NCI-H1694 (cell line): ENCODE measurements at places on chromosomes 16 and 17.
A peak's percentile ranks its signal among the peaks of the same experiment; 100 is the strongest.

GRCh38 chr17:42347198-42347597 lies 41.0 kb downstream of the STAT3 start:
- DNase-seq, result no peak

DNA sequence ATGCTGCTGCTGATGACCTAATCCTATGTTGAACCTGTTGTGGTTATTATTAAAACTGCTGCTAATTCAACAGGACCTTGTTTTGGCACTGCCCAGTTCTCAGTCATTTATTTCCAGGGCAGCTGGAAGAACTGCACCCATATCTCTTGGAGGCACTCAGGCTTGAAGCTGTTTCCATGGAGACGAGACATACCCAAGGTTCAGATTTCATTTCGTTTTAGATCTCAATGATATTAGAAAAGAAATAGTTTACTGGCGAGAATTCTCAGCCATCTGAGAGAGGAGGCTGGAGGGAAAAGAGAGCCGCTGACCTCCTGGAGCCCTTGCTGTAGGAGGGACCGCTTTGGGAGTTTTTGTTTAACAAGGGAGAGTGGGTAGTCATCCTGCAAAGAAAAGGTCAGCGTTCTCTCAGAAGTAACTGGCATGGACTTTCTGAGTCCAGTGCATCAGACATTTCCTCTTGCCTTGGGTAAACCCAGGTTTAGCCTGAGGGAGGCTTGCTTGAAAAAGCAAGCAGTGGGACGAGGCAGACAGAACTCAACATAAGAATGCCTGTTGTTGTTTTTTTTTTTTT lies 75.4 kb downstream of the YPEL2 start:
- DNase-seq, result peak; percentile 69

DNA sequence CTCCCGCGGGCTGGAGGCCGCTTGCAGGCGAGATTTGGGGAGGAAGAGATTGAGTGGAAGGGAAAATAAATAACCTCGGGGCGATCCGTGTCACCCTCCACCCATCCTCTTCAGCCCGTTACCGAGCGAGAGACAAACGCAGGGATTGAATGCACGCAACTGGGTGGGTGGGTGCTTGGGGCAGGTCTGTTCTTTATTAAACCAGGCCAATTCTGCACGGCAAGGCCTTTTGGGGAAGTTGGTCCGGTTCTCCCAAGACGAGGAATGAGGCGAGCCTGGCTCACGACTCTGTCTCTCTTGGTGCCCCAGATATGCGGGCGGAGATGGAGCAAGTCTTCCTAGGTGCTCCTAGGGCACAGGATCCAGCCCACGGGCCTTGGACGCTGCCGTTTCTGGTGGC lies 396 bp upstream of the HOXB7 start:
- no peak for DNase-seq

GRCh38 chr17:32998887-32999228 lies 7.2 kb downstream of the SPACA3 start:
- DNase-seq, result no peak

DNA sequence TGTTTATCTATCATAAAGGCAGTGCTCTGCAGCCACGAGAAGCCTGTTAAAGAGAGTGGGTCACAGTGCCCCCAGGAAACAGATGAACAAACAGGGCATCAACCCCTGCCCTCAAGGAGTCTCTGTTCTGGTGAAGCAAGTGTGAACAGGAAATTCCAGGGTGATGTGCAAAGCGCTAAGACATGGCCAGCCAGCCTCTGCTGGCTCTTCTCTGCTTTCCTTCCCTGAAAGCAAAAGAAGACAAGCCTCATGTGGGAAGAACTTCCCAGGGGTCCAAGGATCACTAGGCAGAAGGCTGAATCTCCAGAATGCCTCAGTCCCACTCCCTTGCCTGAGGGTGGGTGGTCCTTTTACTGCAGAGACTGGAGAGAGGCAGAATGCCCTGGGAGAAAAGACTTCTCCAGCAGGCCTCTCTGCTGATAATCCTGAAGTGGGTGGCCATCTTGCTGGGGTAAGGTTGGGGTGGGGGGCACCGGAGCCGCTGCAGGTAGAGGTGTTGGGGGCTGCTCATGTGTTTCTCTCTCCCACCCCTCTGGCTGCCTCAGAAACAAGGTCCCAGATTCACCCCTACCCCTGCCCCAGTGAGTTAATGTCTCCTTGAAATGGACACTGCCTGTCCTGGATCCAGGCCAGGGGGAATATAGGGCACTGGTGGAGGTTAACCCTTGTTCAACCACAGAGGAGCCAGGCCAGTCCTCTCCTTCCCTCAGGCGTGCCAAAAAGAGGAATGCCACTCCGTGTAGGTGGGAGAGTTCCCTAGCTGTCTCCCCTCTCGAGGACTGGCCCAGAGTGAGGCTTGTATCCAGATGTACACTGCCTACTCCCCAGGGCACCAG lies 2.4 kb downstream of the ANKRD13B start:
- DNase-seq, result no peak

DNA sequence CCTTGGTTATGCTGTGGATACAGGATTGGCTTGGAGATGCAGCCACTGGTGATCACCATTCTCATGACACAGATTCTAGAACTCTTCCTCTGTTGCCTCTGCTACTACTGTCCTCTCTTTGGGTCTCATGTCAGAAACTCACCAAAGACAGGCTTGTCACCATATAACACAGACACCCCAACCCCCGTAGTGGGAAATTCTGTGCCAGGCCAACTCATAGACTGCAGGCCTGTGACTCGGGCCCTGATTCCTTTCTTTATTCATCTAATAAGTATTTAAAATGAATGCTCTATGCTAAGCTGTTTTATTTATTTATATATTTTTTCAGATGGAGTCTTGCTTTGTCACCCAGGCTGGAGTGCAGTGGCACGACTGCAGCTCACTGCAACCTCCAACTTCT lies 9.5 kb downstream of the CYB5D2 start:
- DNase-seq, result no peak

- no peak for DNase-seq
Measured at GRCh38 chr17:32882734-32883133, 5.8 kb upstream of the MYO1D start.

- no peak for DNase-seq
Measured at GRCh38 chr17:82100502-82101298, 2.7 kb upstream of the FASN start.

DNA sequence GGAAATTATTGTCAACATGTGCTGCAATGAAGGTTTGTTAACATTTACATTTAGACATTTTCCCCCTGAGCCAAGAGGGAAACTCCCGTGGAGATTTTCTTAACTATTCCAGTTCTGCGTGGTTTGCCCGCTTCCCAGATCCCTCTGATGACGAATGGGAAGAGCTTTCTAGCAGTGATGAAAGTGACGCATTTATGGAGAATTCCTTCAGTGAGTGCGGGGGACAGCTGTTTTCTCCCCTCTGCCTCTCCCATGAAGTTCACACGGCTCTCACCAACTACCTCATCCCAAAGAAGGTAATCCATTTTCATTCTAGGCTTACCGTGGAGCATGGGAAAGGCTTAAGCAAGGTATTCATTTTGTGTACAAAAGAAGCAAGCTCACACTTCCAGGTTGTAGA lies 18.2 kb downstream of the HEATR3 start:
- DNase-seq, result no peak

DNA sequence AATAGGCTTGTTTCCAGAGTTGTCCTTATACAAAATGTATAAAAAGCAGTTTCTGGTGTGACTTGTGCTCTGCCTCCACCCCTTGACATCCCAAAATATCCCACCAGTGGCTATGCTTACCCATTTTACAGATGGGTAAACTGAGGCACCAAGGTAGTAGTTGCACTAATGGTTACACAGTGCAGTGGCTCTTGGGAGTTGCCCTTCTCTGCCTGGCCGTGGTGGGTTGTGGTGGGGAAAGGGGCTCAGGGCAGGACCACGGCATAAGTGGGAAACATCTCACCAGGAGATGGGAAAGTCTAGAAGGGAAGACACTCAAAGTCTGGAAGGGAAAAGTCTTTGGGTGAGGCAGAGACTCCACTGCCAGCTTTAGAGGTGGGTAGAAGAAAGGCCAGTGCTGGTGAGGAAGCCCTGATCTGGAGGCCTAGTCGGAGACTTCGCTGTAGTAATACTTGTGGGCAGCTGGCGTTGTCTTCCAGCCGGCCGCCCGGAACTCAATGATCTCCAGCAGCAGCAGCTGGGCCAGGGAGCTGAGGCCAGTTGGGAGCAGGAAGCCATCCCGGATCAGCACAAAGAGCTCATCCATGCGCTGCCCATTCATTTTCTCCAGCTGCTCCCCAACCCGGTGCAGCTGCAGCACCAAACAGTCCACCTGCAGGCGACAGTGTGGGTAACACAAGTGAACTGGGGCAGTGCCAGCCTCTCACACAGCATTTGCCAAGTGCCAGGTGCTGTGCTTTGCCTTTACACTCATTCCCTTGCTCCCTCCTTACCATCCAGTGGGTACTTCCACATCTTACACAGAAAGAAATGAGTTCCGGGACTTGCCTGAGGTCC lies 4.5 kb downstream of the MIF4GD start:
- DNase-seq, result no peak

GRCh38 chr17:45578516-45579455 lies 88.3 kb upstream of the PLEKHM1 start:
- DNase-seq, result no peak
